Stimulated activated CD4-positive, alpha-beta T cell treated with anti-CD3 and anti-CD28 coated beads, Interleukin-1b, Interleukin-23, amount 100 ng/mL, for 1 hour (primary cell): ENCODE measurements at places on chromosomes 11 and 22.

DNA sequence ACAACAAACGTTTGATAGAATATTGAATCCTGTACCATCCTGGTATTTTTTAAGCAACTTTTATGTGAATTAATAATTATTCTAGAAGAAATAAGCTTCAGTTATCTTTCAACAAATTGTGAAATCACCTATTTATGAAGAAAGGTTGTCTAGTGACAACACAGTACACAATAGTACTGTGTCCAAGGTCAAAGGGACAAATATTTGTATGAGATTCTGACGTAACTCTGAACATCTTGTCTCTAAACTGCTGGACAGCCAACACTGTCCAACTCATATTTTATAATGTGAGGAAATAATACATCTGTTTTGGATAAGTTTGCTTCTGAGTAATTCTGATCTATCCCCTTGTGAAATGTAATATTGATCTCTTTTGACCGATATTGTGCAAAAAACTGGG lies 18.9 kb downstream of the CASP5 start:
- DNase-seq: no peak

DNA sequence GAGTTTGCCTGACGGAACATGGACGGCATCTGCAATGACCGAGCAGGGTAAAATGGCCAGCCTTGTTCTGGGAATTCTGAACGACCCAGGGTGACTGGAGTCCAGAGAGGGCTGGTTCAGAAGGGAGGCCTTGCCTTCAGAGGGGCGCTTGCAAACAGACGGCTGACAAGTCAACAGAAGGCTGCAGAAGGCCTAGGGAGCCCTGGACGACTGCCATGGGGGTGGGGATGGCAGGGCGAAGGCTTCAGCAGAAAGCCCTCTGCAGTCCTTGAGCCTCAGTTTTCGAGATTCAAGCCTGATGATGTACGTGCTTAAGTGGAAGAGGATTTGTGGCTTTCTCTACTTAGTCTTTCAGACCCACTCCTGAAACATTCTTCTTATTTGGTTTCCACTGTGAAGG lies 117.1 kb upstream of the TBCEL start:
- no peak for DNase-seq

GRCh38 chr22:18987765-18988164 lies 51.7 kb upstream of the PRODH start:
- DNase-seq: no peak

DNA sequence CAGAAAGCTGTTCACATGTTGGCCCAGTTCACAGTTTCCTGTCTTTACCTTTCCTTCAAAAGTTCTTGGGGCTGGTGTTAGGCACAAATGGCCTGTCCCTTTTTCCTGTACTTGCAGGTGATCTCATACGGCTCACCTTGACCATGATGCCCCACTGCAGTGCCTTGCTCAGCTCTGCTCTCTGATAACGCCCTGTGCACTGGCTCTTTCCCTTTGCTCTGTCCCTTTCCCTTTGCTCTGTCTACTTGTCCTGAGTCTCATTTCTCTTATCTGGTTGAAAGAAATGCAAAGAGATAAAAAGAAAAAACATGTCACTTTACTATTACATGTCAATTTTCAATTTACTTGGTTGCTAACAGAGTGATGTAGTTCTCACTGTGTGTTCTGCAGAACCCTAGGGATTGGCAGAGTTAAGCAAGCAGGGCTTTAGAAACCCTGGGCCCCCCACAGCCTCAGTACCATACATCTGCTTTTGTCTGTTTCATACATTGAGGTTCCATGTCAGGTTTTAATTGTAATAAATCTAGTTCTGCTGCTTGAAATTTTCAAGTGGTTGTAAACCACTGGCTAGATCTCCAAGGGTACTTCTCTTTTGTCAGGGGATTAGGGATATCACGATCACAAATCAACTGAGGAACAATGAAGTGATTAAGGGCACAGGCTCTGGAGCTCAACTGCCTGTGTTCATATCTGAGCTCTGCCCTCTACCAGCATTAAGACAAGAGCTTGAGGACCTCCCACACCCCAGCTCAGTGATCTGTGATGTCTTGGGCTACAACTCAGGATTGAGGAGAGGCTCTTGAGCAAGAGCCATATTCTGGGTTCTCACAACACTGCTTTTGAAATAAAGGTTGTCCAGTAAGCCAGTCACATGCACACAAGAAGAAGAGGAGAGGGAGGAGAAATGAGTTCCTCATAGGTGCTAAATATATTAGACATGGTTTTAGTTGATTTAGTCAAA lies 16.3 kb upstream of the SORL1 start:
- DNase-seq: no peak

GRCh38 chr22:44186121-44186510 lies 5.4 kb downstream of the PARVG start:
- DNase-seq: no peak

- DNase-seq: no peak
Observed at GRCh38 chr11:124174001-124174583, 9.1 kb upstream of the OR10D3 start.

DNA sequence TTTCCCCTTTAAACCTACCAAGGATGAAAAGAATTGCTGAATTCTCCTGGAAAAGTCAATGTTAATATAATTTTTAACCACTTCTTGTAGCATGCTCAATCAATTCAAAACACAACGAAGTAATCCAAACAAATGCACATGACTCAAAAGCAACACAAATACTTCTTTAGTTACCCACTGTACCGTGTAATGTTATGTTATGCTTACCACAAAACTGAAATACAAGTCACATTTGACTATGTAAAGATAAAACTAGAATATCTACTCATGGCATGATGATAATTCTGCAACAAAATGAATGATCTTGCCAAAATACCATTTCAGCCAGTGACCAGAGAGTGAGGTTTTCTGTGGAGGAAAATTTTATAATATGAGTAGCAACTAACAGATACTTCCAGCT lies 587.0 kb downstream of the DLG2 start:
- DNase-seq: no peak

GRCh38 chr11:80846442-80846841 lies 1405.6 kb upstream of the TENM4 start:
- no peak for DNase-seq

GRCh38 chr11:128723531-128723930 lies 29.7 kb downstream of the FLI1 start:
- DNase-seq: no peak

DNA sequence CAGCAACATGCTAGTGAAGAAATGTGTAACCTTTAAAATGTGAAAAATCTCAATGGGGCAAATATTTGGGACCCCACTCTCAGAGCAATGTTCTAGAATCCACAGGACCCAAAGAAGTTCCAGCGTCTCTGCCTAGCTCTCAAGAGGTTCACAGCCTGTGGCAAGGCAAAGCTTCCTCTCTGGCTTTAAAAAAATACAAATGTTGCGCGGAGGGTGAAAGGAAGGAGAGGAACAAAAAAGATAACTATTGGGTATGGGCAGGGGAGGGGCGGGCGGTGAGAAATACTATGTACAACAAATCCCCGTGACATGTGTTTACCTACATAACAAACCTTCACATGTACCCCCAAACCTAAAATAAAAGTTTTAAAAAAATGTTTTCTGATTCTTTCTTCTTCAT lies 53.6 kb downstream of the PITPNB start:
- DNase-seq: no peak

DNA sequence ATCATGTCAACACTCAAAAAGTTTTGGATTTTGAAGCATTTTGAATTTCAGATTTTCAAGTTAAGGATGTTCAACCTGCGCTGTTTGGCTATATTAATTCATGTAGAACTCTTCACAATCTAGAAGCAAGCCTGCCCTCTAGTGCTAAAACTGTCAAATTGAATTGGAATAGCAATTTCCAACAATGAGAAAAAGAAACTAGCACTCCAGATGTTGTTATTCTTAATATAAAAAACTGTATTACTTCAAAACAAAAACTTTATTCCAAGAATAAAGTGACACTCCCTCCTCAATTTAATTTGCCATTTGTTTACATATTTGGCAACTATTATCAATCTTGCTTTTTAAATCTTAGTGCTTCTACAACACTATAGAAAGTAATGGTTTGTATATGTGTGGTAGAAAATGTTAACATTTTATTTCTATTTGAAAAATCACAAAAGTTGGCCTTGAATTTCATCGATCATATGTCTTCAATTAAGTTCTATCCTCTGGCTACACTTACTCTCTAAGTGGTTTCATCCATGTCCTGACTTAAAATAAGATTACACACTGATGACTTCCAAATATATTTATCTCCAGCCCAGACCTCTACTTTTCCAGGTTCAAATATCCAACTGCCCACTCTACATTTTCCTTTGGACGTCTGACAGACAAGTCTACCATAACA lies 36.6 kb downstream of the DCUN1D5 start:
- no peak for DNase-seq
